ENCODE measurements at places on chromosomes 2 and 18.

GRCh38 chr2:19442731-19443130 lies 84.3 kb upstream of the OSR1 start:
- no peak for DNase-seq

DNA sequence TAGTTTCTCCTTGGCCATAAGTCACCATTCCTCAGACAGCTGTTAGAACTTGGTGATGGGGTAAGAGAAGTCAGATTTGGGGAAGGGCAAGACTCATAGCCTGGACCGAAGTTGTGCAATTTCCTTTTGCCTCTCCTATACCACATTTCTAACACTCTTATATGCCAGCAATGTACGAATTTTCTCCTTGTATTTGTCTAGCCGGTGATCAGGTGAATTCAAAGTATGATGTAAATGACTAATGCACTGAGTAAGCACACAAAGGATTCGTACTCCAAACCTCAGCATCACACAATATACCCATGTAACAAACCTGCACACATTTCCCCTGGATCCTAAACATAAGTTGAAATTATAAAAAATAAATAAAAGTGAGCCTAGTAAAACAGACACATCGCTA lies 1143.5 kb upstream of the CELF4 start:
- no peak for DNase-seq

GRCh38 chr2:161709428-161709827 lies 85.2 kb downstream of the SLC4A10 start:
- no peak for DNase-seq

DNA sequence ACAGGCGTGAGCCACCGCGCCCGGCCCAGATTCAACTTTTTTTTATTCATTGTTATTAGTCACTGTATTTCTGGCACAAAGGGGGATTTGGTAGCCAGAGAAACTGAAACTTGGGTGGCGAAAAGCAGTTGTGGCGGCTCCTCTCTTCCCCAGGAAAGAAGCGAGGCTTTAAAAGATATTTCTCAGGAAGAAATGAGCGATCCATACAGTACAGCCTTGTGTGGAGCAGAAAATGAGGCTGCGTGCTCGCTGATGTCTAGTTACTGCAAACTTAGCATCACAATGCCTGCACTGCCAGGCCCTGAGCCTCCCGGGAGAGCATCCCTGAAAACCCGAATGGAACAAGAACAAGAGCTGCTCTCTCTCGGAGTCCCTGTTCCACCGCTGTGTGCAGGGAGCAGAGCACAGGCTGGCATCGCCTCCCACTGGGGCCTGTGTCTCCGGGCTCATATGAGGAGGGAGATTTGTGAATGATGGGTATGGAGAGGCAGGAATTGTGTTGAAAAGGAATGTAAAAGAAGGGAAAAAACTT lies 234.0 kb downstream of the ZNF516 start:
- no peak for DNase-seq

- no peak for DNase-seq
These were observed 95.4 kb downstream of the NFATC1 start for GRCh38 chr18:79491081-79491551.

DNA sequence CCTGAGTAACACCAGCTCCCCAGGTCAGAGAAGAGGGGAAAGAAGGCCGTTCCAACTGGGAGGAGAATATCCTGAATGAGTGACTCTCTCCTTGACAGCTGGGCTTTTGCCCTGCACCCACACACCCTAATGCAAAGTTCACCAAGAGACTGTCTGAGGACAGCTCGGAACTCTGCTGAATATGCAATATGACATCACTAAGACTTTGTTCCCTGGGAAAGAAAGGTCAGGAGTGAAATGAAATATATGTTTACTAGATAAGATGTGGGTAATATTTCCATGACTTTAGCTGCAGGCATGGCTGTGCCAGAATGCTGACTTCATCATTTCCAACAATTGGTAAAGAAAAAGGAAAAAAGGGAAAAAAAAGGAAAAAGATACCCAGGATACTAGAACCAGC lies 488.2 kb upstream of the RAB6C start:
- DNase-seq: no peak

DNA sequence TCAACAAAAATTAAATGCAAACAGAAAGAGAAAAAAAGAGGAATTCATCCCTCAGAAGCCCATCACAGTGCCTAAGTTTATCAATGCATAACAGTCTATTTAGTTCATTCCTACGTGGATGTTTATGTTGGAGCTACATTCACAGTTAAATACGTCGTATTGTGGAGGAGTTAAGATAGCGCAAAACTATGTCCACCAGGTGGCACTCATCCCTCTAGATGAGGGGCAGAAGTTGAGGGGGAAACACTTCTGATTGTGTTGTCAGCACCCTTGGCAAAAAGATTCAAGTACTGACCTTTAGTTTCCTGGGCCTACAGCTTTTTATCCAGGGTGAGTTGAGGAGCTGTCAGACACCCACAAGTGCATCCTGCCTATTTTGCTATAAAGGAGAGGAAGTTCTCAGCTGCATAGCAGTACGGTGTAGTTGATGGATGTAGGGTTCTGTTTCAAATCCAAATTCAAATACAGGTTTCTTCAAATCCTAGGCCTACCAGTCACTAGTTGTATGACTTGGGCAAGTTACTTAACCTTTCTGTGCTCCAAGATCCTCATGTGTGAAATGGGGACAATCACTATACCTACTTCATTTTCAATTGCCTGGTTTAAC lies 26.8 kb upstream of the MYO1B start:
- DNase-seq: peak; percentile 37

GRCh38 chr2:217206016-217206725 lies 346.3 kb upstream of the TNP1 start:
- no peak for DNase-seq

DNA sequence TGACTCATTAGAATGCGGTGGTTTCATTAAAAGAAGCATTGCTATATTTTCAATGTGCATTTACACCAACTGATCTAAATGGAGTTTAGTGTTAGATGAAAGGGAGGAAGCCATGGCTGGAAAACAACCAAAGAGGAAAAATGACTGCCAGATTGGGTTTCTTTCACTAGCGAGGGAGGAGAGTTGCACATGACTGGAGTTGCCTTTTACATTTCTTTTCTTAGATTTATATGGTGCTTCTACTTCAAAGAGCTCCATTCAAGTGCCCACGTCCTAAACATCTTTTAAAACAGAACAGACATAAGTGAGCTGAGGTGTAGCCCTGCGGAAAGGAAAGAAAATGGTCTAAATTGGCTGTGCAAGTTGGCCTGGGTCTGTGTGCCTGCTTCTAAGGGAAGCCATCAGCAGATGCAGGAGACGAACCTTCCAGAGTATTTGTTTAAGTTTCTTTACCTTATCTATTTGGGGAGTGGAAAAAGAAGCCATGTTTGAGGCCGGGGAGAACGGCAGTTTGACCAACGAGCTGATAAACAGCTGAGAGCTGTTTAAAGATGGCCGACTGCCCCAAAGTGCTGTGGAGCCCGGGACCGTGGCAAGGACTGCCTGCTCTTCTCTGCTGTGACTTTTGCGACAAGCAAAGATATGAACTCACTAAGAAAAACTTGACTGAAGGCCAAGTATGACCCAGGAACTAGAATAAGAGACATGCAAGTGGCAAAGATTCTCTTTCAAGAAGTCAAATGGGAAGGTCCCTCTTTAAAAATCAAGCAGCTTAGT lies 327.0 kb downstream of the ZNF516 start:
- DNase-seq: no peak

DNA sequence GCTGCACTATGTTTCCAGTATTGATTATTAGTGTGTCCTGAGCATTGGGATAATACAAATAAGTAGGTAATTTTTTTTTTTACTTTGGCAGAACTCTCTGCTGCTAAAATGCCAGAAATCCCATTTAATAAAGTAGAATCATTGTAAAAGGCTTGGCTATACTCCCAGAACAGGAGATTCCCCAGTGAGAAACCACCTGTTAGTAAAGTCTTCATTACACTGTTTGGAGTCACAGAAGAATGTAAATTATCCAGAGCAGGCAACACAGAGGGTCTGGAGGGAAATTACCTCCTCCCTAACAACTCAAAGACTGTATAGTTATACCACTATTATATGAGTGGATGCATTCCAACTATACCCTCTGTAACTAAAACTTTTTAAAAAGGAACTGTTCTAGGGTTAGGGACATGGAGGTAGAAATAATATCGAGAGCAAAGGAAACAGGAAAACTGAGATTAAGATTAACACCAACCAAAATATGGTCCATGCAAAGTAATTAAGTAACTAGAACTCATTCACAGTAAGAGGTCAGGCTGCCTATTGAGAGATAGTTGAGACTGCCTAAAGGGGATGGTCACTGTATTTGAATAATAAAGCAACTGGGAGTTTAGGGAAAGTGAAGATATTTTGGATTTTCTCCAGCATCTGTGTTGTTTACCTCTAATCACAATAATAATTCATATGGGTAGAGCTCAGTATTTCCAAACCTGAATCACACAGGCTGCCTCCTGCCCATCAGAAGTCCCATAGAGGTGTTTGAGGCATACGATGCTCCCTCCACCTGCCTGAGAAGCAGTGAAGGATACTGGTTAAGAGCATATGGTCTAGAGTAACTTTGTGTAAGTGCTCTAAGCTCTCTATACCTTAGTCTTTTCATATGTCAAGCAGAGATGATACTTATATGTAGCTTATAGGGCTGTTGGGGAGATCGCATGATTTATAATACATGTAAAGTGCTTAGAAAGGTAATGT lies 34.4 kb downstream of the MAP2 start:
- DNase-seq: no peak

GRCh38 chr2:240121675-240122074 lies 14.4 kb downstream of the COPS9 start:
- DNase-seq: no peak

GRCh38 chr2:41691561-41691960 lies 356.3 kb upstream of the PKDCC start:
- DNase-seq: no peak

GRCh38 chr18:43160509-43160908 lies 45.0 kb upstream of the RIT2 start:
- DNase-seq: no peak

DNA sequence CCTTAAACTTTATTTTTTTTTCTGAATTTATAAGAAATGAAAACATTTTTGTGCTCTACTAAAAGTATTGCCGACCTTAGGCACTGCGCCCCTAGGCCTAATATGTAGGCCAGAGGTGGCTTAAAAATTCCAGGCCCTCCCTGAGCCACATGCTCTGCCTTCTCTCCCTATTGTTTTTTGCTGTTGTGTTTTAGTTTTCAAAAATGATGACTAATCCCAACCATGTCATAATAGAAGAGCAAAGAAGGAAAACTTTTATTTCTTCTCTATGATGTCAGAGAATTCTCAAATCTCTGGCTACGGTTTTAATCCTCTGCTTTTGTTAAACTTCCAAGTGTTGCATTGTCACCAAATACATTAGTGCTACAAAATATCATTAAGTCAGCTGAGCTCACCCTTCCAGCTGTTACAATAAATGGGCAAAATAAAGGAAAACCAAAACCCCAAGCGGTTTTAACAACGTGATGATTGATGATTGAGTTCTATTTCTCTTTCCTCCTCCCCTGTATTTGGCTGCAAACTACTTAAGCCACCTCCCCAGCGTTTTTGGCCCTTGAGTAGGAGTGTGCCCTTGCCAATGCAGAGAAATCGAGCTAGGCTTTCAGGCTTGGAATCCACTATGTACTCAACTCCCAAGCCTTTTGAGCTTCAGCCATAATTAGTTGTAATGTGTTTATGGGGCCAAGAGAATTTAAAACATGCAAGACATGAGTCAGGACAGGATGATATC lies 163.5 kb upstream of the POU3F3 start:
- DNase-seq: no peak

DNA sequence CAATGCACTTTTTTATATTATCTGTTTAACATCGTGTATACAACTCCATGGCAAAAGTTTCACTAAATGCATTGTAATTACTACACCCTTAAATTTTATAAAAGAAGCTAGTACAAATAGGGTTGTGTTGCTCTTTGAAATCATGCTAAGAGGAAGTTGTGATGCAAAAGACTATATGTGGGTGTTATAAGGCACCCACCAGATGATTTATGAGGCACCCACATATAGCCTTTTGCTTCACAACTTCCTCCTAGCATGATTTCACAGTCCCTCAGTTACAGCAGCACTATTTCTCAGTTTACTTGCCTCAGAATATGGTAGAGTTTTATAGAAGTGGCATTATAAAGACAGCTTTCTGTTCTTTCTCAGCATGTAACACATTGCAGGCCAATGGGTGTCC lies 277.3 kb upstream of the DOK6 start:
- DNase-seq: no peak

- no peak for DNase-seq
These were observed 23.7 kb downstream of the TIMM21 start for GRCh38 chr18:74171910-74172606.

- DNase-seq: no peak
These were observed at the start of gene DSC2 for GRCh38 chr18:31102025-31102684. Gene DSC2, minus strand, starts transcription at chr18:31102421. Its CDS starts 450 bp downstream, at chr18:31101971.

DNA sequence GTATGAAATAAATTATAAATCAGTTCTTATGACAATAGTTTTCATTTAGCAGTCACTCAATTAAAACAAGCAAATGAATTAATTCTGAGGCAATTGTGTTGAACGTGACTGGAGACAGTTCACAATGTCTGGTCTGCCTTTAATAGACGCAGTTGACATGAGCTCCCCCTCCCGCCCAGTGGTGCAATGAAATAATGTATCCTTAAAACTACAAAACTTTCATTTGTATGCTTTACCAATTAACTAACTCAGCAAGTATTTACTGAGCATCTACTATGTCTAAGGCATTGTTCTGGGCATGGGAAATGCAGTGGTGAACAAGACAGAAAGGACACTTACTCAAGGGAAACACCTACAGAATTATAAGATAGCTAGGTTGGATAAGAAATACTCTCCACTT lies 3.5 kb upstream of the DSC2 start:
- DNase-seq: no peak

- no peak for DNase-seq
These were observed 214.4 kb upstream of the DSEL start for GRCh38 chr18:67730886-67731285.

GRCh38 chr2:113240150-113240914 lies 38.4 kb downstream of the PAX8 start:
- DNase-seq: peak; percentile 15

GRCh38 chr2:203761121-203761520 lies 54.7 kb downstream of the CD28 start:
- DNase-seq: no peak

DNA sequence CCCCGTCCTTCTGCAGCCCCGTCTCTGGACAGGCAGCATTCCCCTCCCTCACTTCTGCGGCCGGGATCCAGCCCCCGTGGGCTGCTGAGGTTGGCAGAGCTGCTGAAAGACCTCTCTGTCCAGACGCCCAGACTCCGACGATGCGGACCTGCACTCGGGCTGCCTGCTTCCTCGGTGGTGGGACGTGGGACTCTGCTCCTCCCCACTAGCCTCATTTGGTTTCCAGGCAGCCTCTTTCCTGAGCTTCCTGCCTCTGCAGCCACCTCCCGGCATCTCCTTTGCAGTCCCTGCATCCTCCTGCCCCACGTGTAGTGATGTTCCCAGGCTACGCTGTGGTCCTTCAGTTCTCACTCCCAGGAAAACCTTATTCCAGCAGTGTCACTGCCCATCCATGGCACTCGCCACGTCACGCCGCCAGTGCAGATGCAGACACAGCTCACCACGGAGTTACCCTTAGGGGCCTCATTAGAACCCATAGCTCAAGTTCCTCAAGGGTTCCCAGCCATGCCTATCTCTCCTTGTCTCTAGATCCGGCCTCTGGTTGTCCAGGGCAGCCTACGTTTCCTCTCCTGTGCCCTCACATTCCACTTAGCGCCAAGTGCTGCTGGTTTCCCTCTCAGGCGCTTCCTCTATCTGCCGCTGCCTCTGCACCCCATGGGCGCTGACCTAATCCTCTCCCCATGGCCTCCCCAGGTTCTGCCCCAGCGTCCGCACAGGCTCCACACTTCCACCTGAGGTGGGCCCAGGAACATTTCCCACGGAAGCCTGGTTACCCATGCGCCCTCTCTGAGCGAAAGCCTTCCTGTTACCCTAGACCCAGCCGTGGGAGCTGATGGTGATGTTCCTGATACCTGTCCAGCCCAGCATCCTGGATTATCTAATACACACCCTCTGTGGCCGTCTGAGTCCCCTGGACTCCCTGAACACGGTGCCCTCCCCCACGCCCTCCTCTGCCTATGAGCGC lies 318.3 kb upstream of the MYT1L start:
- DNase-seq: no peak
